ENCODE measurements at places on chromosomes 3 and 15. TPM values are rescaled to one million over a fixed set of nuclear protein-coding genes. Genes with fewer than 3 reads are reported as not detected.

Gene SYNM
- 1,227 TPM for total RNA-seq

DNA sequence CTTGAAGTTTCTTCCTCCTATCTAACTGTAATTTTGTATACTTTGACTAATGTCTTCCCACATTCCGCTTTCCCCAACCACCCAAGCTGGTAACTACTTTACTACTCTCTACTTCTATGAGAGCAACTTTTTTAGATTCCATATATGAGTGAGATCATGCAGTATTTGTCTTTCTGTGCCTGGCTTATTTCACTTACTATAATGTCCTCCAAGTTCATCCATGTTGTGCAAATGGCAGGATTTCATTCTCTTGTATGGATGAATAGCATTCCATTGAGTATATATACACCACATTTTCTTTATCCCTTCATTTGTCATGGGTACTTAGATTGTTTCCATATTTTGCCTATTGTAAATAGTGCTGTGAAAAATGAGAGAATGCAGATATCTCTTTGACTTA, 78.5 kb upstream of the CCNL1 start:
- DNase-seq: no peak

- DNase-seq: no peak
Measured at GRCh38 chr3:11819146-11819689, 27.5 kb downstream of the TAMM41 start.

Gene MNS1
- 0.68 TPM for total RNA-seq

Gene PODXL2
- total RNA-seq: 2.0 TPM

DNA sequence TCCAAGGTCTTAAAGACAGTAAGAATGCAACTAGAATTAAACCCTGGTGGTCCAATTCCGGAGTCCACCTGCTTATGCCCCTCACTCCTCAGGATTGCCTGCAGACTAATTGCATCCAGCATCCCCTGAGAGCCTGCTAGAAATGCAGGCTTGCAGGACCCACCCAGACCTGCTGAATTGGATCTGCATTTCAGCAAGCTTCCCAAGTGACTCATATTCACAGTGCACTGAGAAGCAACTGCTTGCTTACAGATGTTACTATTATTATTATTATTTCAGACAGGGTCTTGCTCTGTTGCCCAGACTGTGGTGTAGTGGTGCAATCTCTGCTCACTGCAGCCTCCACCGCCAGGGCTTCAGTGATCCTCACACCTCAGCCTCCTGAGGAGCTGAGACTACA, 83.5 kb upstream of the VGLL4 start:
- DNase-seq: no peak

DNA sequence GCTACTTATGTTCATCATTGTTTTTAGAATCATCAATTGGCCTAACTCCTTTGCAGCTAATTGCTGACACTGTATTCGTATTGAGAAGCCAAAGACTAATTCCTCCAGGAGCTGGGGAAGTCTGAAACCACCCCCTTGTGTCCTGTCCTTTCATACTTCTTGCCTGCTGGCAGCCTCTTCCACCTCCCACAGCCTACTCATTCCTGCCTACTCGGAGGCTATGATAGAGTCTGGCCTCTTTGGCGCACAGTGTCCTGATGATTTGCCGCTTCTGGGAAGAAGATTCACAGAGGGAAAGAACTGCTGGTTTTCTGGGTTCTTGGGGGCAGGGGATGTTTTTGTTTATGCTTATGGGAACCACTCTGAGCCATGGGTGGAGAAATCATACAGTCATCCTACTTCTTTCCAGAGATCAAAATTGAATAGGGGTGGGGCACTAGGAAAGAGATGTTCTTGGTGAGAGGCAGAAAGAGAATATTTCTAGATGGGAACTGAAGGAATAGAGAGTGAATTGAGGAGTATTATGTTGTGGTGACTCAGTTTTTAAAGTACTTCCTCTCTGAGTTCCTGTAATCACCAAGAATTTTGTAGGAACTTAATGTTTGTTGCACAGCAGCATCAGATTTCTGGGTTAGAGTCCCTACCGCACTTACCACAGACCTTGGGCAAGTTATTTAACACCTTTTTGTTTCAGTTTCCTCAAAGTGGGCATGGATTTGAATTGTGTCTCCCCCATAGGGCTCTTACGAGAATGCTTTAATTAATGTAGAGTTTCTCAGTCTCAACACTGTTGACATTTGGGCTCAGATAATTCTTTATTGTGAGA, 22.1 kb upstream of the SCAANT1 start:
- no peak for DNase-seq

Gene GABRB3
- total RNA-seq: 4.6 TPM

DNA sequence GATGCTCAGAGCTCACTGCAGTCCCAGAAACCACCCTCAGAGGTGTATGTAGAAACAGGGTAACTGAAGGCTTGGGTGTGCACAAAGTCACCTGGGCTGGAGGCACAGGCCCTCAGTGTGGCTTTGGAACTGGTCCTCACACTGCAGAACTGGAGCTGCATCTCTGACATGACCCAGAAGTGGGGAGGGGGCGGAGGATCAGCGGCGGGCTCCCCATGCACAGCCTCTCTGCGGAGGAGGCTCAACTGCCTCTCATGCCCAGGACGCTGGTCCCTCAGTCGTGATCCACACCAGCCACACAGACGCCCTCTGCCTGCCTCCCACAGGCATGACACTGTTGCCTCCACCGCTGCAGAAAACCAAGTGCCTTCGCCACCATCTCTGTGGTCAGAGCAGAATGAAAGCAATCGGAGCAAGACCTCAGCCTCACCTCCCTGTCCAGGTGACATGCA, 73.7 kb downstream of the TM2D3 start:
- DNase-seq: no peak

Gene TEX55
- total RNA-seq: not detected

- no peak for DNase-seq
Measured at GRCh38 chr15:32107477-32108080, 77.3 kb downstream of the CHRNA7 start.

DNA sequence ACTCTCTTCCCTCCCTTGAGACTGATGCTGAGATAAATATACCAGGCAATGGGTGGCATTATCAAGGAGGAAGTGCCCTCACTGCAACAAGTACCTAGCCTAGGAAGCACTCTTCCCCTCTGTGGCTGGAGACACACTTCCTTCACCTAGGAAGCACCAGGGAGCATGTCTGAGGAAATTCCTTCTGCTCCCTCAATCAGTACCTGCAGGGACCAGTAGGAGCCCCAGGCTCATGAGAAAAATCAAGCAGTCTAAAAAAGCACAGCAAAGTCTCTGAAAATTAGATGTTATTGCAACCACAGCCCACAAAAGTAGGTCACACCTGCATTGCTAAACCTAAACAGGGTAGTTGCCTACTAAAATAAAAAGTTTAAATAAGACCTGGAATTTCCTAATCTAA, 78.2 kb upstream of the TRPM1 start:
- DNase-seq: no peak

Gene DAZL
- total RNA-seq: 0.41 TPM

DNA sequence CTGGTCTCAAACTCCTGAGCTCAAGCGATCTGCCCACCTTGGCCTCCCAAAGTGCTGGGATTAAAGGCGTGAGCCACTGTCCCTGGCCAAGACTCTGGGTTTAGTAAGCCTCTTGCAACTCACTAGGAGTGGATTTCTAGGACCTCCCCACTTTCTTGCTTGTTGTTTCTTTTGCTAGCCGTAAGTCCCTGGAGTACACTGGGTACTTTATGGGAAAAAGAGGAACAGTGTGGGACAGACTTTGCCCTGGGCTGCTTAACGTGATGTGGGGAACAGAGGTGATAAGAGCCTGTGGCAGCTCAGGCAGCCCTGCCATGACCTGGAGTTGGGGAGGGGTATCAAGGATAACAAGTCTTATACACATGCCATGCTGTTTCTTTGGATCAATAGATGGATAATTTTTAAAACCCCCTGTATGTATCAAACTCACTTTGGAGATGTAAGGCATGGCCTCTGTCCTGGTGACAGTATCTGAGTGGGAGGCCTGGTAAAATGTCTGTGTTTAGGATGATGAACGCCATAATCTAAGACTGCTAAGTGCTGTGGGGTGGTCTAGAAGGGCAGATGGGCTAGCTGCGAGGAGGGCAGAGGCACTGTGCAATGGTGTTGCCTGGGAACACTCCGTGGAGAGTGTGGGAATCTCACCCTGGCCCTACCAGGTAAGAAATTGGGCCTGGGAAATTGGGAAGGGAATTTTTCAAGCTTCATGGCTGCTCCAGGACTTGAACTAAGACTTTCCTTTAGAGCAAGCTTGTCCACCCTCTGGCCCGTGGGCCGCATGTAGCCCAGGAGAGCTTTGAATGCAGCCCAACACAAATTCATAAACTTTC, 54.8 kb downstream of the SMAD3 start:
- no peak for DNase-seq

Gene DZIP1L
- 11.2 TPM for total RNA-seq

Gene MYD88
- 35.3 TPM for total RNA-seq

Gene RGMA
- total RNA-seq: 35.7 TPM

DNA sequence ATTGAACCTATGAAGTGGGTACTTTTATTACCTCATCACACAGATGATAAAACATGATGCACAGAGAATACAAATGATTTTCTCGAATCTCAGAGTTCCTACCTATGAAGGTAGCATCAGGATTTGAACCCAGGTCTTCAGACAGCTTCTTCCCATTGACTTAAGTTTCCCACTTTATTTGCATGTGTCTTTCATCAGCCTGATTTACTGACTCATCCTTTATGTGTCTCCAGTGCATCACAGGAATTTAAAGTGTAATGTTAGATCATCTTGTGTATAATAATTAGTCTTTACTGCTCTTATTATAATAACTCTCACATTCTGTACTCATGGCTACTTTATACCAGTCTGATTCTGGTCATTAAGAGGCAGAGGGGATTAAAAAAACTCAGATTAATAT, 449.4 kb upstream of the SUCLG2 start:
- no peak for DNase-seq

DNA sequence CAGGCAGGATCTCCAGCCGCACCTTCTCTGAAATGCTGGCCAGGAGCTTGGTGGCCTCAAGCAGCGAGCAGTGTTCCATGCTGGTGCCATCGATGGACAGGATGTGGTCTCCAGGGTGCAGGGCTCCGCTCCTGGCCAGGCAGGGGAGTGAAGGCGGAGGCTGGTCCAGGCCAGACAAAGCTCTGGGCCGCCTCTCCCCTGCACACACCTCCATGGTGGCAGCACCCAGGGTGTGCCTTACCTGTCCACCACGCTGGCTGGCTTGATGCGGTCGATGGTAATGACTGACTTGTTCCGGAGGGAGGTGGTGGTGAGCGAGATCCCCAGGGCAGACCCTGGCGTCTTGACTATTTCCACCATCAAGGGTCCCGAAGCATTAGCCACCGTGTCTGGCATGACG, 20.0 kb downstream of the GRIP2 start:
- DNase-seq: peak; percentile 55

- no peak for DNase-seq
Measured at GRCh38 chr3:98528474-98529346, 3.1 kb upstream of the GPR15 start.

Gene THSD4
- total RNA-seq: 1.4 TPM

DNA sequence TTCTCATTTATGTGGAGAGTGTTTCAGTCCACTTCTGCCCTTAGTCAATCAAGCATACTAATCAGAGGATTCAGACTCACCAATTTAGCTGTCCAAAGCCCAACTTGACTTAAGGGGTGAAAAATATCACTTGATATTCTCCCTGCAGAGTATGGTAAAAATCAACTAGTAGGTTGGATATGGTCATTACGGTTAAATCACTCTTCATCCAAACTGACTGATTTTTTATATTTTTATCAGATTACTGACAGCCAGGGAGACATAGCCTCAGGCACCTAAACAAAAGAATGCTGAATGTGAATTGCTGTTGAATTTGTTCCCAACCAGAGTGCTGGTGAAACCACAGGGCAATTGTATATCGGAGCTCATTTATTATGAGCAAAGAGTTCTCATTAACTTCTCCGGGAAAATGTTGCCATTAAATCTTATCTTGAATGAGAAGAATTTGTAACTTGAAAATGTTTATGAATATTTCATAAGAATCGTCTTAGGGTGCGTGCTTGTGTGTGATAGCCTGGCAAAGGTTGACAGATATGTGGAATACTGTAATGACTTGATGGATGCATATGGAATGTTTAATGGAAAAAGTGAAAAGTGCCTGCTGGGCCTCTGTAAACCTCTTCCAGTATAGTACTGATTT, 411.2 kb downstream of the NAALADL2 start:
- DNase-seq: no peak

Gene NDUFB4
- total RNA-seq: 135 TPM

DNA sequence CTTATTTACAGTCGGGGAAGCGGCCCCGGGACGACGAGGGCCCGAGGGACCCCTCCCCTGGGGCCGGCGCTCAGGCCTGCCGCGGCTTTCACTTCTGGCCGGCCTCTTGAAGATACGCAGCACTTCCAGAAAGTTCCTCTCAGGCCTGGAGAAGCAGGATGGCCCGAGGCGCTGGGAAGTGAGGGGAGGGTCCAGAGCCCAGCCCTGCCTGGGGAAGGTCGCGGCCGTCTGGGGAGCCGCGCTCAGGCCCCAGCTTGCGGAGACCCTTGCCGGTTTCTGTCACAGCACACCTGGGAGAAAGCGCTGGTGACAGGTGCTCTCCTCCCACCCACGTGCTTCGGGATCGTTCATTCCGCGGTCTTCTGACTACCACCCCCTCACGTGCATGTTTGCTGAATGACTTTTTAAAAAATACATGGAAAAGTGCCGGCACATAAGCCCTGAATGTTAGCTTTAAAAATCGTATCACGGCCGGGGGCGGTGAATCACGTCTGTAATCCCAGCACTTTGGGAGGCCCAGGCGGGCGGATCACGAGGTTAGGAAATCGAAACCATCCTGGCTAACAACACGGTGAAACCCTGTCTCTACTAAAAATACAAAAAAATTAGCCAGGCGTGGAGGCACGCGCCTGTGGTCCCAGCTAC, 727 bp upstream of the TM2D3 start:
- peak; percentile 72 for DNase-seq

- no peak for DNase-seq
Measured at GRCh38 chr15:68310178-68310803, 32.7 kb downstream of the FEM1B start.

- no peak for DNase-seq
Measured at GRCh38 chr3:171563298-171563697, 103.1 kb upstream of the TNIK start.

DNA sequence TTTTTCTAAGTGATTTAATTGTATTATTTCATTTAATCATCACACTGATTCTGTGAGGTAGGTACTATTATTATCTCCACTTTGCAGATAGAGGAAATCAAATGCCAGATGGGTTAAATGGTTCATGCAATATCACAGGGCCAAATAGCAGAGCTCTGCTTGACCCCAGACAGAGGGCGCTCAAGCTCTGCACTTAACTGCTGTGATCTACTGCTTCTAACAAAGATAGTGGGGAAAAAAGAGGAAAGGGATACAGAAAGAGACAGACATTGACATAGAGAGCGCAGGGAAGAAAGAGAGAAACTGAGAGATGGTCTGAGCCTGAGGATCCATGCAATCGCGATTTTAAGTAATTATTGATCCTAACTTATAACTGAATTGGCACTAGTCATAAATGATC, 279.1 kb upstream of the THRB start:
- DNase-seq: peak; percentile 73

DNA sequence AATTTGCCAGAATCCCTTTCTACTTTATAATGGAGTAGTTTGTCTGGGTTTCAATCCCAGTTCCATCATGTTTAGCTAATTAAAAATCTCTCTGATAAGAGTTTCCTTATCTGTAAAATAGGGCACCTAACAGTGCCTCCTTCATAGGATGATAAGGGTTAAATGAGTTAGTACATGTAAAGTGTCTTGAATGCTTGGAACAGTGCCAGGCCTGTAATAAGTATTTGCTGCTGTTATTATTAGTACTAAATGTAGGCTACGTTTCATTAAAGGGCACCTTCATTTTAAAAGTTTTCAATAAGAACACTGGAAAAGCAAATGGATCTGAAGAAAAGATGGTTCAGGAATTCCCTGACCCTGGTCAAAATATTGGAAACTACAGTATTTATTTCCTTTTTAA, 11.8 kb upstream of the SLC2A2 start:
- DNase-seq: no peak
